ENCODE measurements at places on chromosomes 4 and X. TPM values are rescaled to one million over a fixed set of nuclear protein-coding genes. Genes with fewer than 3 reads are reported as not detected.

Gene FAM184B
- total RNA-seq, result not detected

DNA sequence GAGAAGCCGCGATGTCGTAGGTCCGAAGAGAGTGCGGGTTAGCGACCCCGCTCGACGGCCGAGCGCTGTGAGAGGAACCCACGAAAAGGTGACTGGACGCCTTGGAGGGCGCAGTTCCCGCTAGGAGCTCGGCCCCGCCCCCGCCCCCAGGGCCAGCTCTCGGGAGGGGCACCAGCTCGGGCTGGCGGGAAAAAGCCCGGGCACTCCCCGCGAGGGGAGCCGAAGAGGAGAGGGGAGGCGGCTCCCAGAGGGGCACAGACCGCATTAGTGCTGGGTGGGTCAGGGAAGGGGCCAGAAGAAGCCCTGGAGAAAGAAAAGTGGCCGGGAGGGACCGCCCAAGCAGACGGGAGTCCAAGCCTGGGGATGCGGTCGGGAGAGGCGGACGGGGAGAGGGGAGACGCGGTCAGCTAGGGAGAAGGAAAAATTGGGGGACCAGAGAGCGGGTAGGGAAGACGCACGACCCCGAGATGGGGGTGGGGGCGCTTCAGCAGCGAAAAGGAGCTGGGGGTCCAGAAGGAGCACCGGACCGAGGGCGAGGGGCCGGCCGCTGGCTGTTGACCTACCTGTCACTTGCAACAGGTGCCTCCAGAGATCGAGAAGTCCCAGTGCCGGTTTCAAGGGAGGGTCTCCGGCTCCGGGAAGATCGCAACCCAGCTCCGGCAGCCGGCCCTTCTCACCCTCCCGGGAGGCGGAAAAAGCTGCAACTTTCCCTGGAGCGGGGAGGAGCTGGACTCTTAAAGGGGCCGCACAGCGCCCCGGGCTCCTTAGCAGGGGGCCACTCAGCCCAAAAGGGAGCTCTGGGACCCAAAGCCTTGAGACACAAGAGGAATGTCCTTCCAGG is at the start of gene SYTL4:
Gene SYTL4, minus strand, starts transcription at position 681 of the 841 bp plus-strand sequence. CDS start 30,084 bp downstream, outside the sequence.
- DNase-seq, result peak; percentile 70

GRCh38 chrX:131216828-131217227 is 72.3 kb downstream of the IGSF1 start:
- DNase-seq, result no peak

- DNase-seq, result no peak
Measured at GRCh38 chr4:176319151-176319703, 539 bp upstream of the SPCS3 start.

DNA sequence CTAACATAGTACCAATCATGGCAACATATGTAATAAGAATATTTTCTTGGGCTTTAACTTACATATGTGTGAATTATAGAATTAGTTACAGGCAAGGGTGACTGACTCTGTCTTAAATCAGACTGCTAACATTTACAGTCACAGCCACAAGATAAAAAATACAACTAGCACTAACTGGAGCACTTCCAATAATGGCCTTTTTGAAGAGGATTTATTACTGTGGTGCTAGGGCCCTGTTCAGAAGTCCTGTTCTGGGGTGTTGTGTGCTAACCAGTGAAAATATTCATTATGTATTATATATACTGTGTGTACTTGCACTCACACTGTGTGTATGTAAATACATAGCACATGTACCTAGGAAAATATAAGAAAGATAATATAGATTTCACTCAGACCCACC is 1611.2 kb downstream of the PCDH18 start:
- no peak for DNase-seq

Gene PLAC8
- total RNA-seq, result 2.2 TPM

GRCh38 chr4:119110121-119110520 is 25.5 kb upstream of the MYOZ2 start:
- no peak for DNase-seq

DNA sequence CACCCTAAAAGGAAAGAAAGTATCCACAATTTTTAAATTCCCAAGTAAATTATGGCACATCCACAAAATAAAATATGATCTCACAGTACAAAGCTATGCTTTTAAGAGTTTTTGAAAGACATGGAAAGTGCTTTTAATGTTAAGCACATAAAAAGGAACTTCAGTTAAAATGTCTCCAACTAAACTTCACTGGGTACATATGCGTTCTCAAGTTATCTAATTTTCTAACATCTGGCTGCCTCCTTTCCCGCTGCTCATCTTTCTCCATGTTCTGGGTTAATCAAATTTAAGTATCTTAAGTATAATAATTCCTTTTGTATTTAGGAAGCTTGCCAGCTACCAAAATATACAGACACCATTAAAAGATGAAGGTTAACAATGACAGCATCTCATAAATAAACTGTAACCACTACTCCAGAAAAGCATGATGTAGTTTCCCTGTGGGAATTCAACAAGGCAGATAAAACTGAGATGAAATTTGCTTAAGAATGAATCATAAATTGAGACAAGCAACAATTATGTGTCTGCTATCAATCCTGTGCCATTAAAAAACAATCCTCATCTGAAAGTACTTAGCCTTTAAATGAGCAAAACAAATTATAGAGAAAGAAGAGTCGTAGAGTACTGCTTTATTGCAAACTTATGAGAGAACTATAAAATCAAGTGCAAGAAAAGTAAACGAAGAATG is 25.1 kb downstream of the PRSS12 start:
- no peak for DNase-seq

Gene RADX
- total RNA-seq, result 0.87 TPM

DNA sequence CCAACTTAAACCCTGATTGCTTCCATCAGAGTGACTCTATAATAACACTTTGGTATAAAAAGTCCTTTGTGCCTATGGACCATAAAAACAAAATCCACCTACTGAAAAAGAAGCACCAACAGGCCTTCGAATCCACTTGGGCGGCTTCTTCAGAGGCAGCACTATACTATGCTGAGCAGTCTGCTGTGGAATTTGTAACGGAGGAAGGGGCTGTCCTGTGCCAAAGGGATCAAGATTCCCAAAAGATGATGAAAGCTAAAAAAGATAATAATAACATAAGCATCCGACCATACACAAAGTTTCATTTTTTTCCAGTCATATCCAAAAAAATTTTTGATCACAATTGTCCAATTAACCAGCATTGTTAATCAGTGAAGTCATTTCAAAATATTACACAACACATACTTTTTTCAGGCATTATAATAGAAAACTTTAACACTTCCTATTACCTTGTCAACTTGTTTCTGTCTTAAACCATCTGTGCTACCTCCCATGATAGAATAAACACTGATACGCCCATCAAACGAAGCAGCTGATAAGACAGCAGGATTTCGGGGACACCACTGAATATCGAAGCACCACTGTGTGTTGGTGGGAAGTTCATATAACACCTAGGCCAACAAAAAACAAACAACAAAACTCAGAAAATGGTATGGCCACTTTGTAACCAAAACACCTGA is 24.1 kb downstream of the SEC31A start:
- DNase-seq, result no peak

Gene YY2
- 0.46 TPM for total RNA-seq

Data from Right ventricle myocardium inferior (tissue), 1 donor.